Omental fat pad (tissue), 4 donors: ENCODE measurements at places on chromosomes 13 and 19. TPM values are rescaled to one million over a fixed set of nuclear protein-coding genes. Genes with fewer than 3 reads are reported as not detected.

Gene SAE1
- total RNA-seq, result 36.5 TPM

Gene TEX26
- total RNA-seq, result not detected

GRCh38 chr13:109719962-109720646 is 66.3 kb downstream of the IRS2 start:
- no peak for DNase-seq

- no peak for DNase-seq
These were observed 18.4 kb downstream of the EPN1 start for GRCh38 chr19:55693336-55693974.

Gene F10
- 51.1 TPM for total RNA-seq

DNA sequence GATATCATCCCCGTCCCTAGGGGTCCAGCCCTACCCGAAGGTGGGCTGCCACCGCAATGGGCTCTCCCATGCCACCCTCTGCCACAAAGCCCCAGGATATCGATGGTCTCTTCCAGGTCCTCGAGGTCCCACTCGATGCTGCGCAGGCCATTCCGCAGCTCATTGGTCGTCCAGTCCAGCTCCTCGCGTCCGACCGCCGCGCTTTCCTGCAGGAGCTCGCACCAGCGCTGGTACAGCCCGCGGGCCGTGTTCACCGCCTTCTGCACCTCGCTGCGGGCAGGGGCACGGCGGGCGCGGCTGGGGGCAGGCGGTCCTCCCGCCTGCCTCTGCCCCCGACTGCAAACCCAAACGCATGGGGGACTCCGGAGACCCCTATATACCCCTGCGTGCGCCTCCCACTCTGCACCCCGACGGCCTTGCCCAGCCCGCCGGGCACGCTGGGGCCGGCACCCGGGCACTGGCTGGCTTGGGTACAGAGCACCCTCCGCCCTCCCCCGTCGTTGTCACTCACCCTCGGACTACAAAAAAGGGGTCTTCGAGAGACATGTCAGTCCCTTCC is 468 bp downstream of the STX10 start:
- DNase-seq, result no peak

DNA sequence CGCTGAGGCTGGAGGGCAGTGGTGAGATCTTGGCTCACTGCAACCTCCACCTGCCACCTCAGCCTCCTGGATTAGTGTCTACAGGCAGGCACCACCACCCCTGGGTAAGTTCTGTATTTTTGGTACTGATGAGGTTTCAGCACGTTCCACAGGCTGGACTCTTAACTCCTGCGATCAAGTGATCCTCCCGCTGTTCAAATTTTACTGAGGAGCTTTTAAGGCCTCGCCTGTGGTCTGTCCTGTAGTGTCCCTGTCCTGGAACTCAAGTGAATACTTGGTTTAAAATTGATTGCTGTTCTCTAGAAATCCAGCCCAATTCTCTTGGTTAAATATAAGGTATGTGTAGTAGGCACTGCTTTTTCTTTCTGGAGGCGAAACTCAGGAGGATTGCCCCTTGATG is 65.2 kb downstream of the DPRX start:
- no peak for DNase-seq

- DNase-seq, result no peak
These were observed 91.3 kb downstream of the ZMYM2 start for GRCh38 chr13:20049558-20050473.

Gene LSM7
- 125 TPM for total RNA-seq

DNA sequence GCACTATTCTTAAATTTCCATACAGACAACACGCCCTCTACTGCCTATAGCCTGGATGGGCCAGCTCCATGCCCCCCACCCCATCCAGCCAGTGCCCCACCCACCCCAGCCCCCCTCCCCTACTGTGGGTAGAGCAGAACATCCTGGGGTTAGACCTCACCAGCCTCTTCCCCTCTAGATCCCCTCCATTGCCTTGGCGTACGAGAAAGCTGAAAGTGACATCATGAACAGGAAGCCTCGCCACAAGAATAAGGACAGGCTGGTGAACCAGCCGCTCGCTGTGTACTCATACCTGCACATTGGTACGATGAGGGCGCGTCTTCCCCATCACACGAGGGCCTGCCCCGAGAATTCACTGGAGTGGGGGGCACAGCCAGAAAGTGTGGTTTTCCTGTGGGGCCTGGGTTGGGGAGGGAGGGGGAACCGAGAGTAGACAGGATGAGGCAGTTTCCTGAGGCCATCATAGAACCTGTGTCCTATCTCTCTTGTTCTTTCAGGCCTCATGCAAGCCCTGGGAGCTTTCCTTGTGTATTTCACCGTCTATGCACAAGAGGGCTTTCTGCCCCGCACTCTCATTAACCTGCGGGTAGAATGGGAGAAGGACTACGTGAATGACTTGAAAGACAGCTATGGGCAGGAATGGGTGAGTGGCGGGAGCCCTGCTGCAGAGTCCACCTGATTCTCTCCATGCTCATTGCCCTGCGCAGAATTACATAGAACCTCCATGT is 29.1 kb downstream of the ATP12A start:
- no peak for DNase-seq

Gene KLF5
- total RNA-seq, result 15.0 TPM

Gene SUCLA2
- 59.9 TPM for total RNA-seq
